ENCODE measurements at places on chromosomes 1 and 21. TPM values are rescaled to one million over a fixed set of nuclear protein-coding genes. Genes with fewer than 3 reads are reported as not detected.

The ZNF695 gene
- total RNA-seq = 1.2 TPM

The VSIG8 gene
- total RNA-seq = not detected

The CRNN gene
- total RNA-seq = not detected

The SLAMF6 gene
- total RNA-seq = not detected

The LRRC53 gene
- not detected for total RNA-seq

The NBPF10 gene
- 4.3 TPM for total RNA-seq

The CALML6 gene
- 0.22 TPM for total RNA-seq

The LDLRAD2 gene
- total RNA-seq = not detected

The GRHL3 gene
- total RNA-seq = 0.26 TPM

The RBM34 gene
- 67.4 TPM for total RNA-seq

The KCNJ10 gene
- total RNA-seq = not detected

The C4BPA gene
- total RNA-seq = not detected

The TPTE gene
- not detected for total RNA-seq

The IGSF3 gene
- total RNA-seq = 2.5 TPM

The BLACAT1 gene
- total RNA-seq = 0.13 TPM

The SEMA4A gene
- total RNA-seq = 2.5 TPM

The PHF13 gene
- total RNA-seq = 15.9 TPM

The FCGR1A gene
- not detected for total RNA-seq

The LZIC gene
- 40.1 TPM for total RNA-seq

The MROH9 gene
- 0.22 TPM for total RNA-seq

The CATSPERE gene
- total RNA-seq = 2.4 TPM

The PRR9 gene
- not detected for total RNA-seq

The KLHDC9 gene
- total RNA-seq = 1.4 TPM

The IGSF9 gene
- total RNA-seq = not detected

The RYR2 gene
- total RNA-seq = 0.43 TPM

The HES3 gene
- not detected for total RNA-seq

The NBPF1 gene
- total RNA-seq = 59.5 TPM

The A3GALT2 gene
- total RNA-seq = not detected

The FAM43B gene
- 3.1 TPM for total RNA-seq

The HEYL gene
- total RNA-seq = under 0.01 TPM

The SHISA4 gene
- total RNA-seq = 21.0 TPM

The OR2T27 gene
- total RNA-seq = not detected

The SEMA6C gene
- total RNA-seq = 1.4 TPM

The BMP8A gene
- not detected for total RNA-seq

The LAPTM5 gene
- 0.13 TPM for total RNA-seq

The SLAMF7 gene
- total RNA-seq = not detected

The CDC20 gene
- 26.4 TPM for total RNA-seq

The SH3D21 gene
- total RNA-seq = 4.8 TPM

The LCE1A gene
- total RNA-seq = not detected

The PLCH2 gene
- 0.76 TPM for total RNA-seq

The GREM2 gene
- total RNA-seq = 5.1 TPM

The USP25 gene
- total RNA-seq = 56.2 TPM

The RHEX gene
- not detected for total RNA-seq

The CRYBG2 gene
- not detected for total RNA-seq

The LHX4 gene
- total RNA-seq = not detected

The HNRNPCL2 gene
- total RNA-seq = not detected

The GSTM4 gene
- total RNA-seq = 12.3 TPM

The LCE6A gene
- not detected for total RNA-seq

The CAPN8 gene
- not detected for total RNA-seq

The VPS13D gene
- 68.5 TPM for total RNA-seq

All from articular chondrocyte of knee joint (primary cell).